Activated naive CD4-positive, alpha-beta T cell treated with anti-CD3 and anti-CD28 coated beads, Interleukin-2, amount 10 ng/mL, durations not matched to agents 7 days and 5 days (primary cell): ENCODE measurements at places on chromosomes 5 and 9.
A peak's percentile ranks its signal among the peaks of the same experiment; 100 is the strongest.

- DNase-seq = no peak
Measured at GRCh38 chr9:31573561-31573960, 810.9 kb upstream of the ACO1 start.

- DNase-seq = no peak
Measured at GRCh38 chr9:28267351-28267750, 694.1 kb upstream of the C9orf72 start.

- no peak for DNase-seq
Measured at GRCh38 chr9:137461316-137461662, 2.2 kb upstream of the NSMF start.

DNA sequence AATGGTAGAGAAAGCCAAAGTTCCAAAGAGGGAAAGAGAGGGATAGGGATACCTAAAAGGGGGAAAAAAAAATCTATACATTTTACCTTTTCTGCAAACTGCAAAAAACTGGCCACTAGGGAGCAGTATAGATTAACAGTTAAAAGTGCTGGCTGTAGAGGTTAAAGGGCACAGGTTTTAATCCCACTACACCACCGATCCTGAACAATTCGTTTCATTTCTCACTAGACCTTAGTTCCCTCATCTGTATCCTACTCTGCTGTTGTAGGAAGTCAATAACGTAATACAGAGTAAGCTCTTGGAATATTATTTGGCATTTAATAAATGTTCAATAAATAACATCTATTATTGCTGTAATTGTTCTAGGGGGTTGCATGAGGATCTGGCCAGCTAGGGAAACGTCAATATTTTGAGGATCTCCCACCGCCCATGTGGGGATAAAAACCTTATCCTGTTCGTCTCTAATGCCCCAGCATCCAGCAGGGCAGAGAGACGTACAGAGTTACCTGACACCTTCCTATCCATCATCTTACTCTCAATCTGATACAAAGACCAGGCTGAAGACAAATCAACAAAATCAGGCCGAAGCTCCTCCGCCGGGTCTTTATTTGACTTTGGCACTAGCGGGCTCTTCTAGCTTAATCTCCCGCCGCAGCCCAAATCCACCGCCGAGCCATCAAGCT, 757 bp downstream of the CDC26 start:
- DNase-seq = peak; percentile 29

- no peak for DNase-seq
Measured at GRCh38 chr9:129675620-129676019, 10.2 kb downstream of the PRRX2 start.

- DNase-seq = no peak
Measured at GRCh38 chr9:9392755-9393154, 1220.0 kb downstream of the PTPRD start.

- no peak for DNase-seq
Measured at GRCh38 chr9:1179366-1179765, 129.2 kb downstream of the DMRT2 start.

DNA sequence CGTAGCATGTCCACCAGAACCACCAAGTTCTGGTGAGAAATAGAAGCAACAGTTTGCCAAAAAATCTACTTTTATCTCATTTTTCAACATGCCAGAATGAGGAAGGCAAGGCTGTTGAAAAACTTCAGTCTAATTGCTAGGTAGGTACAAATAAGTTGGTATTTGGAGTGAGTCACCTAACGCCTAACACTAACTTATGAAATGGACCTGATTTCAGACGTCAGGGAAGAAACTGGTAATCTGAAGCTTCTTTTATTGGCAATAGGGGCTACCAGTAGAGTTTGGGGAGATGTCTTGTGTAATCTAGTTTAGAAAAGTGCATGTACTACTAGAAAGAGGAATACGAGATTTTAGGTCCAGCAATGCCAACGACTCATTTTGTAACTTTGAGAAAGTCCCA, 4.4 kb upstream of the PDE6A start:
- no peak for DNase-seq

DNA sequence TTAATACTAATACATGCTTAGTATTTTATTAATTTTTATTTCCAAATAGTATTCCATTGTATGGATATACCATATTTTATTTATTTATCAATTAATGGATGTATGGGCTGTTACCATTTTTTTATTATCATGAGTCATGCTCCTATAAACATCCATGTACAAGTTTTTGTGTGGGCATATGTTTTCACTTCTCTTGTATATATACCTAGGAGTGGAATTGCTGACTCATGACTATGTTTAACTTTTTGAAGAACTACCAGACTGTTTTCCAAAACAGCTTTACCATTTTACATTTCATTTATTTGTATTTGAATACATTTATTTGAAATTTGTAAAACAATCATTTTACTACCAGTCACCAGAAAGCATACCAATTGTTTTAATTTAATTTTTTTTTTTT, 14.1 kb upstream of the LRRC19 start:
- no peak for DNase-seq

GRCh38 chr5:151648988-151649387, 37.7 kb downstream of the SPARC start:
- no peak for DNase-seq

- peak; percentile 58 for DNase-seq
Measured at GRCh38 chr5:177133853-177134696, 502 bp downstream of the NSD1 start.

DNA sequence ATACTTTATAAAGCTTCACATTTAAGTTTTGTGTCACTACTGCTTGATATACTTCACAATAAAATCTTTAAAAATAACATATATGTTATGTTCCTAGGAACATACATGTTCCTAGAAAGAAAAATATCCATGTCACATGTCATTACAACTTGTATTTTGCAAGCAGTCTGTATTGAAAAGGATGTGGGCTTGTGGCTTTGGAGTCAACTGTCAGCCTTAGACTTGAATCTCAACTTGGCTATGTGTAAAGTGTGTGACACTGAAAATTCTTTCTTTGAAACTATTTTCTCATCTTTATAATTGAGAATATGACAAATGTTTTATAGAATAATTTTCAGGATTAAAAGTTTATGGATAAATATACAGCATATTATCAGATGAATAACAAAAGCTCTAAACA, 273.1 kb downstream of the KIAA0825 start:
- DNase-seq = no peak

GRCh38 chr5:163890261-163890660, 384.8 kb downstream of the MAT2B start:
- no peak for DNase-seq

GRCh38 chr5:115179030-115179393, 9.3 kb upstream of the TRIM36 start:
- DNase-seq = no peak

GRCh38 chr5:86613455-86613854, 4.3 kb upstream of the COX7C start:
- DNase-seq = no peak

GRCh38 chr5:124806373-124807077, 60.1 kb upstream of the ZNF608 start:
- no peak for DNase-seq

GRCh38 chr9:106880081-106880480, 17.1 kb downstream of the ZNF462 start:
- no peak for DNase-seq

GRCh38 chr5:66982056-66982387, 214.6 kb downstream of the CD180 start:
- DNase-seq = no peak

- no peak for DNase-seq
Measured at GRCh38 chr5:131193106-131193505, 22.4 kb downstream of the LYRM7 start.

GRCh38 chr9:136856541-136857141, 4.5 kb downstream of the MAMDC4 start:
- DNase-seq = no peak

DNA sequence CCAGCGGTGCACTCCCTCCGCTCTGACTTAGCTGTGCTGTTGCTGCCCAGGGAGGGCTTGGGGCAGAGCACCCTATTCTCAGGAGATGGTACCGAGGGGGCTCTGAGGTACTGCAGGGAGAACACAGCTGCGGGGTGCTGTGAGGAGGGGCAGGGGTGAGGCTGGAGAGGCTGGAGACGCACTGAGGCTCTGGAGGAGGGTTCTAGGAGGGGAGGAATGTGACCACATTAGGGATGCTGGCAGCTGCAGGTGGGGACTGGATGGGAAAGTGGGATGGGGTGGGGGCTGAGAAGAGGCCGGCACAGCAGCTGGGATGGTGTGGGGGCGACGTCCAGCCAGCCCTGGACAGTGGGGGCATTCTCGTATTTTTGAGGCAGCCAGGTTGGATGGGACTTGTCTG, 20.9 kb downstream of the NCS1 start:
- no peak for DNase-seq

DNA sequence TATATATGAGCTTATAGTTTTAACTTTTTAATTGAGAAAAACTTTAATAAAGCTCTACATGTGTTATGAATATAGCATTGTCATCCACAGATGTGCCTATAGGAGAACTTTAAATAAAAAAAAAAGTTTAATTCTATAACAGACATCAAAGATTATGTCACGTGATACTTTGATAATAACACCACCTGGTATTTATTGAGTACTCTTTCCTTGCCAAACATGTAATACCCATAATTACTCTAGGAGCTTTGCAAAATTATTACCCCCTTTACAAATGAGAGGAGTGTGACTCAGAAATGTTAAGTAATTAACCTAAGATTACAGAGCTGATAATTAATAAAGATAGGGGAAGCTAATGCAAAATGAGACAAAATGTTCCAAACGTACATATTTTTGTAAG, 43.0 kb downstream of the ITGA2 start:
- no peak for DNase-seq

- DNase-seq = no peak
Measured at GRCh38 chr5:52523701-52524100, 264.0 kb upstream of the ITGA1 start.

GRCh38 chr9:98570663-98571440, 137.9 kb downstream of the GABBR2 start:
- no peak for DNase-seq

GRCh38 chr9:91814201-91814600, 135.8 kb downstream of the ROR2 start:
- DNase-seq = no peak

GRCh38 chr5:129120158-129120581, 25.6 kb downstream of the ISOC1 start:
- no peak for DNase-seq

- DNase-seq = no peak
Measured at GRCh38 chr5:53089481-53089991, 20.0 kb downstream of the MOCS2 start.

GRCh38 chr5:181203093-181203711, 1.8 kb downstream of the TRIM7 start:
- DNase-seq = no peak

- peak; percentile 43 for DNase-seq
Measured at GRCh38 chr5:139709582-139710318, 61.6 kb downstream of the CXXC5 start.
